Esophagus mucosa (tissue), 1 donor: ENCODE measurements at places on chromosomes 6 and 20. TPM values are rescaled to one million over a fixed set of nuclear protein-coding genes. Genes with fewer than 3 reads are reported as not detected.
A peak's percentile ranks its signal among the peaks of the same experiment; 100 is the strongest.

DNA sequence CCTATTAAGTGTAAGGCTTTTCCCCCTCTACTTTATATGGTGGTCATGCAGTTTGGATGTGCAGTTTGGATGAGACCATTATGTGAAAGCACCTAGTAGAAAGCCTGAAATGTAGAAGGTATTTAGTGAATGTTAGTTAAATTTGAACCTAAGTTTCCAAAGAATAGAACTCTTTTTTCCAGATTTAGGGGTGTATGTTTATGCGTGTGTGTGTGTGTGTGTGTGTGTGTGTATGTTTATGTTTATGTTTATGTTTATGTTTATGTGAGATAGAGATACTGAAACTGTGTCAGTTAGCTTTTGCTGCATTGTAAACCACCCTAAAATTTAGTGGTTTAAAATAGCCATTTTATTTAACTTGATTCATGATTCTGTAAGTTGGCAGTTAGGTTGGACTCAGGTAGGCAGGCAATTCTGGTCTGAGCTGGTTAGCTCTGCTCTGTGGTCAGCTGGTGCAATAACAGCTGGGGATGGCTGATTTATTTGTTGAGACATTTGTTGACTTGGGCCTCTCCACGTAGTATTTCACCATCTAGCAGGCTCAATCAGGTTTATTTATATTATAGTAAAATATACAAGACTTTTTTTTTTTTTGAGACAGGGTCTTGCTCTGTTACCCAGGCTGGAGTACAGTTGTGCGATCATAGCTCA is 54.0 kb downstream of the STK4 start:
- ATAC-seq: no peak

- peak; percentile 93 for ATAC-seq
Measured at GRCh38 chr20:38446441-38447209, 11.5 kb upstream of the SNHG17 start.

DNA sequence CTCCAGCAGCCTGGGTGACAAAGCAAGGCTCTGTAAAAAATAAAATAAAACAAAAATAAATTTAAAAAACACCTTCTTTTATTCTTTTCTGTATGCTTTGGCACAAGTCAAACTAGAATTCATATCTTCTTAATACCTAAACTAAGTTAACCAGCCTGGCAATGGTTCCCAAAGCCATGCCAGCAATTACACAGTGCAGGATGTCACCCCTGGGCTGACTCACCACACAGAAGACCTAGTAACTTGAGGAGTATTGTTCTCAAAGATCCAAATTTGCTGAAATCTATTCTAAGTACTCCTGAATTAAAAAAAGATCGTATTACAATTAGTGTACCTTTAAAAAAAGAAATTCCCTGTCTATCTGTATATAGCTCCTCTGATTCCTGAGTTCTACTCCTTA is 162.7 kb upstream of the SGK1 start:
- peak; percentile 68 for ATAC-seq

DNA sequence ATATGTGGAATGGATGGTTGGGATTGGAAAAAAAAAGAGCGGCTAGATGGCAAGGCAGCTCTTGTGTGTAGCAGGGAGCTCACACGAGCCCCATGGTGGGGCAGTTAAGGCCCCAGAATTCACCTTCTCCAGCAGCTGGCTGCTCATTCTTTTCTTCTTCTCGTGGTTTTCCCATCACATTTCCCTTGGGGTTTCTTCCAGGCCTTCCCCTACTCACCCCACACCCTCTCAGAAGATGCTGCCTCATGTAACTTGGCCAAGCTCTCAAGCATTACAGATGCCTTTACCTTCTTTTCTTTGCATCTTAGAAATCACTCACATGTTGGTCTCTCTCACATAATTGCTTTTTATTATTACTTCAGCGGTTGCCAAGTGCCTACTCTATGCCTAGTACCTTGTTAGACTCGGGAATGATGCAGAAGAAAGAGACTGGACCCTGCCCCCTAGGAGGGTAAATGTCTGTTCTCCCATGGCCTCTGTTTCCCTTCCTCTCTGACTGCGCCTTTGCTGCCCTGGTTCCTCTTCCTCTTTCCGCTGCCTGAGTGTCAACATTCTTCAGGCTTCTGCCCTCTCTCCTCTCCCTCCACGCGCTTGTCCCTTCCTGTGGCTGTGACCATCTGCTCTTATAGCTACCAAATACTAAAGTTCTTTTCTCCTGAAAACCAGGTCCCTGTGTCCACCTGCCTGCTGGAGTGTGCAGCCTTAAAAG is 28.6 kb downstream of the PPARD start:
- ATAC-seq: no peak

Gene LHFPL5
- total RNA-seq: not detected

Gene IRAK1BP1
- total RNA-seq: 2.7 TPM

Gene UNC93A
- 4.5 TPM for total RNA-seq
